ENCODE measurements at places on chromosomes 4 and X.

GRCh38 chrX:53357799-53358530, 64.5 kb downstream of the SMC1A start:
- DNase-seq = no peak

DNA sequence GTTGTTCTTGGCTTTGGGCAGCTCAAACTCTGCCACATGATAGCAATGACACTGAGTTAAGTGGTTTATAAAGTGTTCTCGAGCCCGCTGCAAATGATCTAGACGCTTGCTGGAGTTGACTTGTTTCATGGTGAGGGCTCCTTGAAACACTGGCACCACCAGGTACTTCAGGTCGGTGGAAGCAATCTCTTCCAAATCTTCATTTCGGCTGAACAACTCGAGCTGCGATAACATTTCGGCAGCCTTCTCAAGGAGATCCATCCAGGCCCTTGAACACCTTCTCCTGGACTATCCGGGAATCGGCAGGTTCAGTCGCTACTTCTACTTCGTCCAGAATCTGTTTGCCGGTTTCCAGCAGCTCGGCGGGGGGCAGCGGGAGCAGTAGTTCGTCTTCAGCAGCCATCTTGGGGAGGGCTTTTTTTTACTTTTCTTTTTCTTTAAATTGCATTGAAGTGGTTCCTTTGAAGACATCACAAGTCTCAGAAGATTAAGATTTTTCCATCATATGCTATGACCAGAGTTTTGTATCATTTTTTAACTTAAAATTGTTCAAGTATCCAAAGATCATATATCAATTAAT, 28.0 kb downstream of the HNRNPDL start:
- DNase-seq = no peak

DNA sequence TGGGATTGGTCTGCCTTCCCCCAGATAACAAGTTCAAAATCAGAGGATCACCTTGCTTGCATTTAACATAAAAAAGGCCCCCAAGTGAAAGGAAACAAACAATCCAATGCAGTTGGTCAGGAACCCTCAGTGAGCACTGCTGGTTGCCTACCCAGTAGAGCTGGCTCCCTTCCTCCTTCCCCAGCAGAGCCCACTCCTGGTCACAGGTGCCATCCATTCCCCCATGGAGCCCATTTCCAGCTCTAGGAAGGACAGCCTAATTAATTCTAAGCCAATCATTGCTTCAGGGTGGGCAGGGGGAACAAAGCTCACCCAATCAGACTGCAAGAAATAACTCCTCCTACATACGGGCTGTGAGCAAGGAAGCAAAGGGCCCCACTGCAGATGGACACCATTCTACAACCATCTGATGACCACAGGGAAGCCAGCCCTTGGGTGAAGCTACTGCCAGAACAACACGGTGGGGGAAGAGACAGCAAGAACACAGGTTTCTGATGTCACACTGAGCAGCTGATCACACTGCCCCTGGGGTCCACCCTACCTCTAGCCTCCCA, 86.5 kb downstream of the SH3KBP1 start:
- no peak for DNase-seq

DNA sequence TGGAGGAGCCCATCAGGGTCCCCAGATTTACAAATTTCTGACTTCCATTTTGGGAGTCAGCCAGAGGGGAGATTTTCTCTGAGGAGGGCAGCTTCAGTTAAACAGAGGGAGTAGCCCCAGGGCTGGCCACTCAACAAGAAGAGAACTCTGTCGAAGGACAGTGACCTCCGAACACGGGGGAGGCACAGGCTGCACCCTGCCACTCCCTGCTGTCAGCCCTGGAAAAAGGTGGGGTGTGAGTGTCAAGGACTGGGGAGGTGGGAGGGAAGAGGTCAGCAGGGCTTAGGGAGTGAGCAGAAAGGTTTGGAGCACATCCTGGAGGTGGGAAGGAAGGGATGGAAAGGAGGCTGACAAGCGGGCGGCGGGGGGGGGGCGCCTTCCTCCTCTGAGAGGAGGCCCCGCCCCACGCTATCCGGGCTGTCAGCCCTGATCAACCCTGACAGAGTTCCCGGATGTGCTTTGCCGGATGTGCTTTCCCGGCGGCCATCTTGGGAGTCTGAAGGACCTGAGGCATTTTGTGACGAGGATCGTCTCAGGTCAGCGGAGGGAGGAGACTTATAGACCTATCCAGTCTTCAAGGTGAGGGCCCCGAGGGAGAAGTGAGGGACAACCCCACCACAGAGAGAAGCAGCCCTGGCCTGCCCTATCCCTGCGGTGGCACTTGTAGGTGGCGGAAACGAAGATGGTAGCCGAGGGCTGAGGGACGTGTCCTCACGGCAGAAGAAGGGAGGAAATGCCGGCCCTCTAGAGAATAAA, at the start of gene MAGEC1:
Gene MAGEC1 (plus strand): TSS at position 495 of the 756 bp plus-strand sequence. CDS start 1,179 bp downstream, outside the sequence.
- no peak for DNase-seq

DNA sequence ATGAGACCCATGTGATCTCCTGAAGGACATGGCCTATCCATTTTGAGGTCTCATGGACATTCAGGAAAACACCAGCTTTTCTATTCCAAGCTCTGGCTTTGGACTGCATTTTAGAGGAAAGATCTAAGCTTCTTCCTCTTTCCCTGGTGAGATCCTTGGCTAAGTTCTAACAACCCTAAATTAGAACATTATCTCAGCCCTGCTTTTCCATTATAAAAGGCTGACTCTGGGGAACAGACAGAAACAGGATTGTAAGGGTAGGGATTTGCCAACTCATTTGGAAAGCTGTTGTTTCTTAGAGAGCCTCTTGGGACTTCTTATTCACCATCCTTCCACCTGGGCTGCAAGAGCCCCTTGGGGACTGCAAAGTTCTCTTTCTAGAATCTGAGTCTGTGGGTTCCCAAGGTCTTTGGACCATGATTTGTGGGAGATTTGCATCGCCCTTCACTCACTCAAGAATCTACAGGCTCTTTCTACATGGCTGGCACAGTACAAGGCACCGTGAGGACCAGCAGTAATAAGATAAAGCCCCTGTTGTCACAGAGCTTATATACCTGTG, 146.9 kb downstream of the FNIP2 start:
- no peak for DNase-seq

DNA sequence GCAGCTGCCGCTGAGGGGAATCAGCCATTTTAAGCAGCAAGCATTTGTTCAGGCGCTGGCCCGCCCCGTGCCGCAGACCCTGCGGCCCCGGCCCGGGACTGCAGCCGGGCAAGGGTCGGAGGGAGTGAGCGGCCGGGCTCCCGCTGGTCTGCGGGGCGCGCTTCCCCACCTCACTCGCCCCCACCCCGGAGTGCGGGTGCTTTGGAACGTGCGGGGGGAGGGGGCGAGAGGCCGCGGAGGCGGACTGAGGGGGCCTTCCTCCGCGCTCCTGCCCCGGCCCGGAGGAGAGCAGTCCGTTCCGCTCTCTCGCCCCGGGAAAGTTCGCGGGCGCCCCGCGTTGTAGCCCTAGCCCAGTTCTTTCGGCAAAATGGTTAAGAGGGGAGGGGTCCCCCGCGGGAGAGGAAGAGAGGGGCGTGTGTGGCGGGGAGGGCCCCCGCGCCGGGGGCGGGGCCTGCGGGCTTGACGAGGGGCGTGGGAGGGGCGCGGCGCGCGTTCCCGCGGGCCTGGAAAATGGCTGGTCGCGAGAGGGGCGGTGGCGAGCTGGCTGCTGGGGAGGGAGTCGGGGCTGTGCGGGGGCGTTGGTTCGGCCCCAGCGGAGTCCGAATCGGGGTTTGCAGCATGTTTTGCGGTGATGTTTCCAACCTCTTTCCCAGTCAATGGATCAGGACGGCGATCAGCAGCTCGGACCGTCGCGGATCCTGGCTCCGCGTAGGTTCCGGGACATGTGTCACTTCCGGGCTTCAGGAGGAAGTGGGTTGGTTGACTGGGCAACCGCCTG, 942 bp downstream of the ING2 start:
- DNase-seq = peak; percentile 90

GRCh38 chr4:37648084-37648817, 37.9 kb downstream of the RELL1 start:
- peak; percentile 66 for DNase-seq

DNA sequence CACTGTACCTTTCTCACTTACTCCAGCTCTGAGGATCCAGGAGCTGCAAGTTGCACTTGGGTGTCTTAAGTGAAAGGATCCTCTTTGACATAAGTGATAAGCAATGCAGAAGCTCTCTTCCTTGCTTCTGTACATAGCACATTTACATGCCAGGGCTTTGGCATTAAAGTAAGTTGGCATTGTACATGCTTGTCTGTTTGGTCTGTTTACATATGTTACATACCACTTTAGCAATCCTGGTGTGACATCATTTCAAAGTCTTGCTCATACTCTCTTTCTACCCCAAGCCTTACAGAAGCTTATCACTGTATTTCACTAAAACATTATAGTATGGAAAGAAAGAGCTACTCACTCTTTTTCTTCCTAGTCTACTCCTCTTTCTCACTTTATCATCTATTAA, 2548.3 kb downstream of the ARAP2 start:
- no peak for DNase-seq

- no peak for DNase-seq
Observed at GRCh38 chrX:115559672-115560071, 1.3 kb upstream of the PLS3 start.

DNA sequence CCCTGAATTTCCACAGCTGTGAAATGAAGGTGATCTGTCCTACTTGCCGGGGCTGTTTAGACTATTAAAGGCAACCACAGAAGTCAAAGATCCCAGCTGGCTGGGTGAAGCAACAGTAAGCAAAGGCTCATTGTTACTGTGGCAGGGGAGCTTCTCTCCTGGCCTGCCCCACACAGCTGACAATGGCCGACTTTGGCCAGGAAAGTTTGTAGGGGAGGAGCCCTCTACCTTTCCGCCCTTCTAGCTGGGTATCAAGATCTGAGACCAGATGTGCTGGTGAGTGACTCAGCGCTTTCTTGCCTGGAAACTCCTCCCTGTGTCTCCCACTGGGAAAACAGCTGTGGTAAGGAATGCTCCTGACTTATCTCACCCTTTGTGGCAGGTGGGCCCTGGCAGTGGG, 21.1 kb downstream of the RASSF6 start:
- DNase-seq = no peak

- no peak for DNase-seq
Observed at GRCh38 chrX:54550821-54551220, 20.8 kb downstream of the GNL3L start.

GRCh38 chrX:140149761-140150160, 184.4 kb upstream of the CXorf66 start:
- DNase-seq = no peak

GRCh38 chrX:136549226-136549625, 17.2 kb downstream of the VGLL1 start:
- no peak for DNase-seq

DNA sequence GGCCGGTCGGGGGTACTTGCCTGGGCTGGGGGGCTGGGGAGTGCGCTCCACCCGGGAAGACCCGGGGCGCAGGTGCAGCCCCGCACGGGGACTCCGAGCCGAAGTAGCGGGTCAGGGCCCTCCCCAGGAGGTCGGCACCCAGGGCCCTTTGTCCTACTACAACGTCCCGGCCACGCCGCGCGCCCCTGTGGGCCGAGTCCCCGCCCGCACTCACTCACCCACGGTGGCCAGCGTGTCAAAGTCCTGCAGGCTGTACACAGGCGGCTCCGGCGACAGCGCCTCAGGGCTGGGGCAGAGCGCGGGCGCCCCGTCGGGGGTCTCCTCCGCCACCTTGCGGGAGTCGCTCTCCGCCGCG, 602 bp downstream of the PRKX start:
- DNase-seq = no peak

DNA sequence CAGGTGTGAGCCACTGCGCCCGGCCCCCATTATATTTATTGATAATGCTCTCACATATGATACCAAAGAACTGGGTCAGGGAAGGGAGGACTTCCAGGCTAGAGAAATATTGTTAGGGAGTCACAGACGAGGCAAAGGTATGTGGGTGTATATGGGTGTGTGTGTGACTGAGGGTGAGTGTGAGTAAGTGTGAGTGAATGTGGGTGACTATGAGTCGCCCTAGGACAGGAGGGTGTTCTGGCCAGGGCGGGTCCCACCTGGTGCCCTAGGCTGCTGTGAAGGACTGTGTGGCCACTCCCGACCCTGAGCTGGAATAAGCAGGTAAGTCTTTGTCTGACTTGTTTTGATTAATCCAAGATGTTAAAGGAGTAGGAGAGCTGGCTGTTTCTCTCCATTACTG, 34.4 kb downstream of the RWDD4 start:
- no peak for DNase-seq

DNA sequence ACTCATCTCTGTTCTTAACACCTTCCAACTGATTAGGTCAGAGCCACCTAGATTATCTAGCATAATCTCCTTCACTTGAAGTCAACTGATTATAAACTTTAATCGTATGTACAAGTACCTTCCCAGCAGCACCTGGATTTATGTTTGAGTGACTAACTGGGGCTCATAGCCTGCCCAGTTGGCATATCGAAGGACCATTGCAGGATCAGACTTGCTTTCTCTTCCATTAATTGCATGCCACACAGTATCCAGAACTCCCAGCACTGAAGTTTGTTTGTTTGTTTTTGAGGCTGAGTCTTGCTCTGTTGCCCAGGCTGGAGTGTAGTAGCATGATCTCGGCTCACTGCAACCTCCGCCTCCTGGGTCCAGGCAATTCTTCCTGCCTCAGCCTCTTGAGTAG, 27.9 kb downstream of the GRK4 start:
- no peak for DNase-seq

- DNase-seq = no peak
Observed at GRCh38 chr4:98619180-98619579, 39.2 kb downstream of the TSPAN5 start.

GRCh38 chr4:71287305-71287704, 51.5 kb upstream of the SLC4A4 start:
- DNase-seq = peak; percentile 88

DNA sequence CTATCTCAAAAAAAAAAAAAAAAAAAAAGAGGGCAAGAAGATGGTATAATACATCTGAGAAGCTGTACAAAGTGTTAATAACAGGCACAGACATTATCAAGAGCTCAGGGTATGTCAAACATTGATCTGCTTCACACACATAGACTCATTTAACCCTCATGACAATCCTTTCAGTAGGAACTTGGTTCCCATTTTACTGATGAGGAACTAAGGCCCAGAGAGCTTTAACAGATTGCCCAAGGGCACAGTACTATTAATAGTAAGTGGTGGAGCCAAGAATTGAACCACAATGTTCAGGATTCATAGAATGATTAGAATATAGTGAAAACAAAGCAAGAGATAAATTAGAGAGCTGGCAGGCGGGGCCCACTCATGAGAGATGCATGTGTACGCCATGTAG, 154.4 kb downstream of the EFHC2 start:
- DNase-seq = no peak

- no peak for DNase-seq
Observed at GRCh38 chrX:17442898-17443297, 67.9 kb downstream of the NHS start.

DNA sequence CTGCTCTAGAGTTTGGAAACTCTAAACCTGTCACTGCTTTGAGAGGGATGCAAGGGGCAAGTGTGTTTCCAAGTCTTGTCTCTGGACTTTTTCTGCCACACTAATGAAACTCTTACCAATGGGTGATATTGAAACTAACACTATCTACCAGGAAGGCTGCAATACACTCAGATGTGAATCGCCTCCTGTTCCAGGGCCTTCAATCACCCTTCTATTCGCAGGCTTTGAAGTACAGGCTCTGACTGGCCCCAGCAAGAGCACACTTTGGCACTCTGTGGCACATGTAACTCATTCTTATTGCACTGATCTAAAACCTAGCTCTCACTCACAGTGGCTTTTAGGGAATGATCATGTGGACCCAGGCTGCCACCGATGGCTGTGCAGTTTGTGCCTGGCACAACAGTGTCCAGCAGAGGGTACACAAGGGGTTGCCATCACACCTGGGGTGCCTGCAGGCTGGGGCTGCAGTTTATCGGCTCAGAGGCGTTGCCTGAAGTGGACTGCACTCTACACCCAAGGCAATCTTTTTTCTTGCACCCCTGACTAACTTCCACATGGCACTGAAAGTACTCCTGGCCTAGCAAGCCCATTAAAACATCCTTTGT, 210.8 kb downstream of the MGST2 start:
- DNase-seq = no peak

Measured in COLO829 (cell line).